Calu3 (cell line): ENCODE measurements at places on chromosomes 2 and 18. TPM values are rescaled to one million over a fixed set of nuclear protein-coding genes. Genes with fewer than 3 reads are reported as not detected.
A peak's percentile ranks its signal among the peaks of the same experiment; 100 is the strongest.

MC5R gene
- not detected in 2 replicates for total RNA-seq

EIF2AK3 gene
- 16.1 and 17.4 TPM in 2 replicates for total RNA-seq

VWC2L gene
- total RNA-seq, result not detected in 2 replicates

SELENOI gene
- total RNA-seq, result 66.6 and 75.4 TPM in 2 replicates

UPP2 gene
- not detected in 2 replicates for total RNA-seq

TMEM169 gene
- 8.0 and 9.0 TPM in 2 replicates for total RNA-seq

NT5DC4 gene
- total RNA-seq, result 10.1 and 13.6 TPM in 2 replicates

MEP1B gene
- total RNA-seq, result not detected in 2 replicates

GAL3ST2 gene
- total RNA-seq, result 0.27 TPM in 1 of 2 replicates, not detected in the other

TACR1 gene
- not detected in 2 replicates for total RNA-seq

BOK gene
- total RNA-seq, result 30.1 and 35.0 TPM in 2 replicates

EFR3B gene
- total RNA-seq, result 0.10 and 0.17 TPM in 2 replicates

CSRNP3 gene
- 0.86 and 1.8 TPM in 2 replicates for total RNA-seq

CHRND gene
- not detected in 2 replicates for total RNA-seq

HS1BP3 gene
- 26.4 and 28.5 TPM in 2 replicates for total RNA-seq

LYG2 gene
- not detected in 2 replicates for total RNA-seq

DOK6 gene
- total RNA-seq, result not detected in 2 replicates

DNA sequence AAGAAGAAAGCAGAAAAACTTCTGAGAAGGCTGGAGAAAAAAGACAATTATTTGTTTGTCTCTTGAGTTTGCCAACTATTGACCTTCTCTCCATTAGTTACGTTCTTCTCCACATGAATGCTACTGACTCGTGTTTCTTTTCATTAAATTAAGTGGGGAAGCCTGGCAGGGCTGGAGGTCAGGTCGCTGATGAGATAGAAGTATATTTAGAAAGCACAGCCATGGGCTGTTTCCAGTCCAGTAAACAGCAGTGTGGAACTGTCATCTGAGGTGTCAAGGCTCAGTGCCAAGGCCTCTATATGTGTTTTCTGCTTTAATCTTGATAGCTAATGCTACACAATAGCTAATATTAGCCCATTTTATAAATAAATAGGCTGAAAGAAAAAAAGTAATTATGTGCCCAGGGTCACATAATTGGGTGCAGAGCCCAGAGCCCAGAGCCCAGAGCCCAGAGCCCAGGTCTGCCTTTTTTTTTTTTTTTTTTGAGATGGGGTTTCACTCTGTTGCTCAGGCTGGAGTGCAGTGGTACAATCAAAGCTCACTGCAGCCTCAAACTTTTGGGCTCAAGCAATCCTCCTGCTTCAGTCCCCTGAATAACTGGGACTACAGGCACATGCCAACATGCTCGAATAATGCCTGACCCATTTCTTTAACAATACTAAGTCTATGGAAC is 6.3 kb downstream of the MSGN1 start:
- DNase-seq, result no peak

GRCh38 chr2:69082430-69082997 is 69.5 kb downstream of the ANTXR1 start:
- peak; percentile 42 for DNase-seq

DNA sequence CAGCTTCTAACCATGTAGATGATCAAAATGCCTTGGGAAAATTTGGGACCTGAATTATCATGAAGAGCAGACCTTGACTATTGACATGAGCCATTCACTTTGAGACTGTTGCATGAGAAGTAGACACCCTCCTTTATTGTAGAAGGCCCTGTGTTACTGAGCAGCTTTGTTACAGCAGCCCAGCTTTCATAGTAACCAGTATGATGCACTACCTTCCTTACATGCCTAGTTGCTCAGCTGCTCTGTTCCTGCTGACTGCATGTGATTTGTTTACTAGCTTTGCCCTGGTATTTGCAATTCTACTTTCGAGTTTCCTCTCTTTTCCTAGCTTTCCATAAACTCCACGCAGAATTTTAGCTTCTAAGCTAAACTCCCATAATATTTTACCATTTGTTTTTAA is 11.2 kb upstream of the FN1 start:
- no peak for DNase-seq

- no peak for DNase-seq
Observed at GRCh38 chr18:35038881-35039491, 2.2 kb upstream of the MAPRE2 start.

- DNase-seq, result no peak
Observed at GRCh38 chr18:2969695-2970094, 43.2 kb downstream of the LPIN2 start.

DNA sequence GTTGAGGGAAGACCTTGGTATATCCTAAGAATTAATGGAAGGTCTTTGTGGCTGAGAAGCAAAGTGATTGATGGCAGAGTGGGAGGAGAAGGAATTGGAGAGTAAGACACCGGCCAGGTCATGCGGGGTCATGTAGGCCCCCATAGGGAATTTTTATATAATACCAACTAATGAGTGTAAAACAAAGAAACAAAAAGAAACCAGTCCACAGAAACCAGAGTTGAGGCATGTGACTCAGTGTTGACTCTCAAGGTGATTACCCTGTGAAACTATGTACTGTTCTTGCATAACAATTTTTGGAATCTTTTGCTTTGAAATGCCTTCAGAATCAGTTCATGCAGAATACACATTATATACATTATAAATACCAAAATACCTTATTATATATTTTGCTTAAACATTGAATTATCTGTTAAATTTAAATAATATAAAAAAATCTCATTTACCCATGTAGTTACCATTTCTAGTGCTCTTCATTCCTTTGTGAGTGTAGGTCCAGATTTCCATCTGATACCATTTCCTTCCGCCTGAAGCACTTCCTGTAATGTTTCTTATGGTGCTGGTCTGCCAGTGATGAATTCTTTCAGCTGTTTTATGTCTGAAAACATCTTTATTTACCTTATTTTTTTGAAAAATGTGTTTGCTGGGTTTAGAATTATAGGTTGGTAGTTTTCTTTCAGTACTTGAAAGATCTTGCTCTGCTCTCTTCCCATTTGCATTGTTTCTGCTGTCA is 8.6 kb downstream of the CLIP4 start:
- peak; percentile 62 for DNase-seq

DNA sequence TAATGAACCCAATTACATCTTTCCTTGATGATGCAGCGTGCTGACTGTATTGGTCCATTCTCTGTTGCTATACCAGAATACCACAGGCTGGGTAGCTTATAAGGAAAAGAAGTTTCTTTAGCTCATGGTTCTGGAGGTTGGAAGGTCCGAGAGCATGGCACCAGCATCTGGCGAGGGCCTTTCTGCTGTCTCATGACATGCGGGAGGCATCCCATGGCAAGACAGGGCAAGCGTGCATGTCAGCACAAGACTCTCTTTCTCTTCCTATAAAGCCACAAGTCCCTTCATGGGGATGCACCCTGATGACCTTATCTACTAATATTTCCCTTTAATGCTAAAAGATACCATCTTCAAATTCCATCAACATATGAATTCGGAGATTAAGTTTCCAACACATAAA is 122.8 kb upstream of the FHL2 start:
- DNase-seq, result no peak

- peak; percentile 57 for DNase-seq
Observed at GRCh38 chr2:232761301-232761907, 15.0 kb downstream of the KCNJ13 start.

- DNase-seq, result peak; percentile 78
Observed at GRCh38 chr18:26547646-26548414, 523 bp downstream of the KCTD1 start.

DNA sequence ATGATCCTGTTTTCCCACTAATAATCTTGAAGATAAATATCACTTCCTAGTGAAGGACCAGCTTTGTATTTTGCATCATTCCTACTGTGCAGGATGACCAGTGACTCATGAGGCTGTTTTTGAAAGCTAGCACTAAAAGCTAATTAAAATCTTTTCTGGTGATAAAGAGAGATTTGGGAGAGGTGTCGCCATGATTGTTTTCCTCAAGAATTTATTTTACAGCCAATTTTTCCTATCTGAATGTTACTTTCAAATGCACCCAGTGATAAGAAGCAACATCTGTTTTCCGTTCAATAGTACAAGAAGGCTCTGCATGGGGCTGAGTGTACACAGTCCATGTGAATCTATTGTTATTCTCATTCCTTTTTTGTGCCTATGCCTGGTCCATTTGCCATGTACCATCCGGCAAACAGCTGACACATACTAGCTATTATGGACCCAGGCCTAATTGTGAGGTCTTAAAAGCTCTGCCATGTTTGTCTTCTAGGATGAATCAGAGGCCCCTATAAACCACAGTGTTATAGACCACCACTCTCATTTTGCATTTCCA is 28.4 kb downstream of the MEIS1 start:
- DNase-seq, result no peak

DNA sequence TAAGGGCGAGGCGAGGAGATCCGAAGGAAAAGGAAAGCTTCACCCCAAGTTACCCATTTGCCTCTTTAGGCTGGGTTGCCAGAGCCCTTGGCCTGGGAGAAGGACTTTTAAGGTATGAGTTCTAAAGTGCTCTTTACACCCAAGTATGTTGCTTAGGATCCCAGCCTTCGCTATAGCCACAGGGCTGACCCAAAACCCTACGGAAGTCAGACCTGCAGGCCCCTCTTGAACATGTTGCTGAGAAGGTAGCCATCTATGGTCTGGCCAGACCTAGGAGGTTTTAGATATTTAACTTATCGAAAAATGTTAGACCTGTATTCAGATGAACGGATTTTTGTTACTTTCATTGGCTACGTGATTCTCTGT is 95.4 kb downstream of the PMS1 start:
- no peak for DNase-seq

DNA sequence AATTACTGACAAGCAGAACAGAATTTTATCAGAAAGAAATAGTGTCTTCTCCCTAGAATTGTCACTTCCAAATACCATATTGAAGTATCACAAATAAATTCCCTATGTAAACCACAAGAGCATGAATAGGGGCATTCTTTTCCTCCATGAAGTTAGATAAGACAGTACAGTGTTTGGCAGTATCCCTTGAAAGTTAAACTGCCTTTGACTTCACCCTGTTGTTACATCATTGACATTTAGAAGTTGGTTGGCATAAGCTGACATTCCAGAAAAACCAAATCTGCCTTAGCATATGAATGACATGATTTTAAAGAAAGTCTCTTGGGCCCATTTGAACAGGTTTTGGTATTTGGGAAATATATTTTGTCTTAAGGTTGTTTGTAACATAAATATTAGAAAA is 50.2 kb upstream of the OSR1 start:
- DNase-seq, result no peak

GRCh38 chr2:28521663-28522062 is 25.8 kb downstream of the PLB1 start:
- no peak for DNase-seq

DNA sequence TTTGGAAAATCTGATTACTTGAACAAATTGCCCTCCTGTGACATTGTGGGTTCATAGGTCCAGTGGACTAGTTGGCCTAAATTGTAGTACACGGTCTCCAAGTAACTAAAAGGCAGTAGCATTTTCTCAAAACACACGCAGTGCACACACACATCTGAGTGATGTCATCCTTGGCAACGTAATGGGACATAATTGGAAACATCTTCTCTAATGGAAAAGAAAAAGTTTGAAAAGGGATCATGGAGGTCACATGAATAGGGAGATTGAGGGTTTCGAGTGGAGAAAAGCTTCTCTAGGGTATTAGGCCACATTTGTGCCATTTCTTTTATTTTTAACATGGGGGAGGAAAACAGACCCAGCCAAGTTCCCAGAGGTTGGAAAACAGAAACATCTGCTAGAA is 93.3 kb downstream of the MAP4K4 start:
- DNase-seq, result no peak

- peak; percentile 88 for DNase-seq
Observed at GRCh38 chr18:62324917-62325805, at the start of gene TNFRSF11A. Gene TNFRSF11A (plus strand): TSS chr18:62325310. CDS start chr18:62325353, 43 bp downstream.

DNA sequence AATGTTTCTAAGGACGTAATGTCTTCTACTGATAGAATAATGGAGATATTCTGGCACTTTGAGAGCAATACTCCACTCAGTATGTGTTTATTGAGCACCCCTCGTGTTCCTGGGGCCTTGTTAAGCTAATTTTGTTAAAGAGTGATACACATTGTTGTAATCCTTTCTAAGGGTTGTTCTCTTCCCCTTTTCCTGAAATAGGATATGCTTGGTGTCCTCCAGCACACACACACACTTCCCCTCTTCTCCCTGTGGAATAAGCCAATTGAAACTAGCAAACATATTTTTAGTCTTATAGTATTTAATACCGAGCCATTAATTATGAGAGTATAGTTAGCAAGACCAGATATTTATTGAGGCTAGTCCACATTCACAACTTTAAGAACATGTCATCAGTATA is 114.1 kb downstream of the CRIM1 start:
- no peak for DNase-seq

GRCh38 chr2:230077851-230078547 is 9.3 kb upstream of the SLC16A14 start:
- DNase-seq, result no peak

DNA sequence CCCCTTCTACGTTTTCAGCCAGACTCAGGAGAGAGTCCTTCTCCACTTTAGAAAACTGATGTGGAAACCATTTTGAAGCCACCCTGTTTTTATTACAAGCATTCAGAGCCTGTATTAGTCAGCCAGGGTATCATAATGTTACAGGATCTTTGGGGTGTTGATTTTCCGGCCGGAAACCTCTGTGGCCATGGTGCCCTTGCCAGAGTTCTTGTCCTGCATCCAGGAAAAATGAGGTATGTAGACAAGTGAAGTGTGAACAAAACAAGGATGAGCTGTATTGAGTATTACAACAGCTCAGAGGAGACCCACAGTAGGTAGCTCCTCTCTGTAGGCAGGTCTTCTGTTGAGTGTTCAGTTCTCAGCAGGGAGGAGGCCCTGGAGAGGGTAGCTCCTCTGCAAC is 241.0 kb upstream of the COPS8 start:
- no peak for DNase-seq

DNA sequence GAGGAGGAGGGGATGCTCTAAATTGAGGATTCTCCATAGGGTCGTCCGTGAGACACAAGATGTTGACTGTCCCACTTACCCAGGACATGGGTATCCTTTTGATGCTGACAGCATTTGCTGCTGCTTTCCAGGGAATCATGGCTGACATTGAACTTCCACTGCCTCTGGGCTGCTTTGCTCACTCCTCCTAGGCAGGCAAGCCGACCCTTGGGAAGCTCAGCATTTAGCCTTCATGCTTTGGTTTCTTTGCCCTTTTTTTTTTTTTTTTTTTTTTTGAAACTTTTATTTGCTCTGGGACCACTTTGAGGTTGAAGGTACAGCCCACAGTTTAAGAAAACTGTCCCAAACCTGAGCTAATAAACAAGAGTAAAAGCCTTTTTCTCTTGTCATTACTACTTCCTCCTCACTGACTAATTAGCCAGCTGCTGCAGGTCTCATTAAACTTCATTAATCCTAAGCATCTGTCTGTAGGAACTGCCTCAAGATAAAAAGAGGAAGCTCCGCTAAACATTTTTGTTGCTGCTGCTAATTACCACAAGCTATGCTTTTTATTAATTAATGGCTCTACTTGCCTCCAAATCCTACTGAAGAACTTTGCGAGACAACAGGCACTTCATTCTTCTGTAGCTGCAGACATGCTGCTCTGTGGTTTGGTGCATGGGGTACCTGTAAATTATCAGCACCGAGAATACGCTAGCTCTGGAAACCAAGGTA is 125.4 kb downstream of the SPTBN1 start:
- DNase-seq, result no peak

DNA sequence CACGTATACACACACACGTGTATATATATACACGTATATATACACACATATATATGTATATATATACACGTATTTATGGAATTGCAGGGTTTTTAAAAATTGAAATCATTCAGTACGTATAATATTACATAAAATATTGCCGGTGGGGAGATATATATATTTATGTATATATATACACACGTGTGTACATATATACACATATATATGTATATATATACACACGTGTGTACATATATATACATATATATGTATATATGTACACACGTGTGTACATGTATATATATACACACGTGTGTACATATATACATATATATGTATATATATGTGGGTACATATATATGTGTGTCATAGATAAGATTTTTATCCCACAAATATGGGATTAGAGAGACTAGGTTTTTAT is 5.4 kb downstream of the FBXO11 start:
- DNase-seq, result no peak
